ENCODE measurements at places on chromosomes 3 and 15.

DNA sequence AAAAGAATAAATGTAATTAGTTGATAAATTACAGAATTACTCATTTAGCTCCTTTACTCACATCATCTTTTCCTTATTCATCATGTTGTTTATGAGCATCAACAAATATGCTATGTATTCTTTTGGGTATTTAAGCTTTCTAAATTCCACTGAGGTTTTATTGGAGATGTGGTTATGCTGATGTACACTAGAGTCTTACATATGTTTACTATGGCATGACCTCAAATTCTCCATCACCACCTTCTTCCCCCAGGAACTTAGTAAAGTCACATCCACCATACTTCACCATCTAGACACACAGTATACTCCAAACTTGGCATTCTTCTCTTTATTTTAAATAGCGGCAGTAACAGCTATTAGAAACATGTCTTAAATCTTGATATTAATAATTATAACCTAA, 74.1 kb upstream of the MELTF start:
- no peak for DNase-seq

DNA sequence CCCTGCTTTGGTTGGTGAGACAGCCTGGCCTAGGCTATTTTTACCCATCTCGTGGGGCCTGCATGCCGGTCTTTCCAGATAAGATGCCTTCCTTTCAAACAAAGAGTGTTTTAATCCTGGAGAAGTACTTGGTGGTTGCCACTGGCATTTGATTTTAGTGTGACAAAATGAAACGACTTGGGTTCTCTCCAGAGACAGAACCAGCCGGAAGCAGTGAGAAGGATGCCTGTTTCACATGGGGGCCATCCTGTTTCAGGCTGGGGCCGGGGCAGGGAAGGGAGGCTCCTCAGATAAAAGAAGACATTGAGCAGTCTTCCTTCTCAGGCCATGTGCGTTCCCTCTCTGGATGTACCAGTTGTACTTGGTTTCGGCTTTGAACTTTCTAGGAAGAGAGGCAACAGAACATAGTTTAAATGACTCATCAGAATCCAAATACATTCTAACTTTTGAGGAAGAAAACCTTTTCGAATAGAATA, 74.9 kb downstream of the TOP2B start:
- no peak for DNase-seq

- no peak for DNase-seq
Measured at GRCh38 chr3:71214797-71215196, 368.7 kb downstream of the FOXP1 start.

- DNase-seq = no peak
Measured at GRCh38 chr3:40432793-40433192, 24.3 kb upstream of the RPL14 start.

GRCh38 chr15:26970712-26971210, at the start of gene GABRG3:
GABRG3 (plus strand) TSS chr15:26971181.
- DNase-seq = no peak

- DNase-seq = no peak
Measured at GRCh38 chr3:98540346-98540745, 8.6 kb downstream of the GPR15 start.

- DNase-seq = no peak
Measured at GRCh38 chr3:152196782-152197181, 71.9 kb upstream of the MBNL1 start.

GRCh38 chr15:80461356-80462095, 57.3 kb downstream of the ARNT2 start:
- no peak for DNase-seq

DNA sequence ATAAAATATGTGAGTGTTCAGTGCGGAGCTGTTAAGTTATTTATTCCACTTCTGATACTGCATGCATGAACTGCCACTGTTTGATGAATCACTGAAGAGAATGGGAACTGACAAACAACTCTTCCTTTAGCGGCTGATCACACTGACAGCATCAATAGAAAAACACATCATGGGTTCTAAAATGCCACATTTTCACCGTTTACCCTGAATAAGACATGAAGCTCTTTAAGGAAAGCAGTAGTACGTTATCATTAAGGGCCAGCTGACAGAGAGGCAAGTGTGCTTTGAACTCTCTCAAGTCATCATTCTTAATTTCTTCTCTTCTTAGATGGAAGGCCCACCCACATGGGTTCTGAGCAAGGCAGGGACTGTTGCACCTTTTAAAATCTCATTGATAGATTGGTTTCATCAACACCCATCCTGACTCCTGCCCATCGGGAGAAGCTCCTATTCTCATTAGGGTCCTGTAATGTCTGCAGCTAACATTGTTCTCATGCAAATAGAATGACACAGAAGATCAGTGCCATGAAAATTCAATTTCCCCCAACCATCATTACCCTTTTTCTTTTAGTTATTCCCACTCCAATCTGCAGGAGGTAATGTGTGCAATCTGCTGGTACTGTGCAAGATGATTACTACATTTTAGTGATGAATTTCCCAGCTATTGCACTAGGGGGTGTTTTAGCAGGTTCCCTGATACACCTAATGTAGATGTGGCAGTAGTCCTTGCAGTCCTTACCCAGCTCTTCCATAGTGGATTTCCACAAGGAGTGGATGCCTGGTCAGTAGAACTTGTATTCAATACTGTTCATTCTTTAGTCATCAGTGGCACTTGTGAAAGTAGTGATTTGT, 119.1 kb downstream of the ROBO2 start:
- no peak for DNase-seq

All from activated CD8-positive, alpha-beta memory T cell treated with anti-CD3 and anti-CD28 coated beads, Interleukin-2, amount 50 U/mL, for 4 hours (primary cell).